WERI-Rb-1 (cell line): ENCODE measurements at places on chromosomes 6 and 20.
A peak's percentile ranks its signal among the peaks of the same experiment; 100 is the strongest.

- no peak for DNase-seq
These were observed 286.1 kb upstream of the PLCB4 start for GRCh38 chr20:8782804-8783203.

- no peak for DNase-seq
These were observed 145.1 kb upstream of the NRSN1 start for GRCh38 chr6:23980965-23981364.

GRCh38 chr20:3606021-3606420, 57.2 kb downstream of the GFRA4 start:
- DNase-seq: no peak

GRCh38 chr6:150368762-150369161, at the start of gene IYD:
IYD (plus strand) TSS chr6:150369012; CDS start chr6:150369032, 20 bp downstream.
- no peak for DNase-seq

- DNase-seq: no peak
These were observed 4.9 kb downstream of the SMAP1 start for GRCh38 chr6:70672549-70672948.

DNA sequence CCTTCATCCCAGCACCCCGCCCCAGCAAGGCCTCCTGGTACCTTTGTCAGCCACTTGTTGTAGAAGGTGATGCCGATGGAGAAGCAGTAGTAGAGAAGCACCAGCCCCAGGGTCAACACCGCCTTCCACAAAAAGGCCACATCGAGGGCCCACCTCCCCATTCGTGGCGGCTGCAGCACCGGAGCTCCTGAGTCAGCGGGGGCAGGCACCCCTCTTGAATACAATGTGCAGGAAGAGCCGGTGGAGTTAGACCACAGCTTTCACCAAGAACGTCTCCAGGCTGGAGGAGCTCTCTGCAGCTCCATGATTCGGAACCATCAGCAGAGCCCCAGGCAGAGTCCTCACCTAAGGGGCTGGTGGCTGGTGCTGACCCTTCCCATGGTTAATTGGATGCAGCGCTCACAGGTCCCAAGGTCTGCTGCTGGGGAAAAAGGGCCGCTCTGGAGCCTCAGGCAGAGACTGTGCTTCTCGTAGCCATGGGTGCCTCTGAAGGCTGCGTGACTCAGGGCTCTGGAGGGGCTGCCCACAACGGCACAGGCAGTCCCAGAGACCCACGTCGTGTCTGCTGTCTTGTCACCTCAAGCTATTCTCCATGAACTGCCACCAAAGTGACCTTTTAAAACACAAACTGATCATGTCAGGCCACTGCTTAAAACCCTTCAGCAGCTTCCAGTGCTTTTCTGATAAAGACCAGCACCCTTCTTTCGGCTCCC, 47.9 kb downstream of the ELMO2 start:
- DNase-seq: no peak

- no peak for DNase-seq
These were observed at the start of gene DEFB123 for GRCh38 chr20:31440012-31440659. DEFB123 (plus strand) TSS chr20:31440632; CDS start chr20:31440699, 67 bp downstream.

GRCh38 chr6:14077193-14077867, 40.2 kb upstream of the CD83 start:
- DNase-seq: no peak

DNA sequence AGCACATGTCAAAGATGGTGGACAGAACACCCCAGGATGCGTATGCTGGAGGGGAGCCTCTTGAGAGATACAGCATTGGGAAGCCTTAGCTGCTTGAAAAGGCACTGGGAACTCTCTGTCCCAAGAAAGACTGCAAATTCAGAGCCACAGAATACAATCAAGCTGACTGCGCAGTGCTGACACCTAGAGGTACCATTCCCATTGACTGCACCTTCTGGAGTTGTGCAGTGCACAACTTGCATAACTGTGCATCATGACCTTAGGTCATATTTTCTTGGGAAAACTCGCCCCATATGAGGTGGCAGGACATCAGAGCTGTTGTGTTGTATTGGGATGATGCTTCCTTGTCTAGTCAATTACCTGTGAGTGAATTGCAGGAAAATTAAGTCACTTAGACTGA, 646.5 kb upstream of the NOX3 start:
- no peak for DNase-seq

- peak; percentile 79 for DNase-seq
These were observed 3.9 kb upstream of the SIGLEC1 start for GRCh38 chr20:3716195-3716834.

GRCh38 chr6:139882234-139882633, 507.8 kb upstream of the CITED2 start:
- peak; percentile 12 for DNase-seq

DNA sequence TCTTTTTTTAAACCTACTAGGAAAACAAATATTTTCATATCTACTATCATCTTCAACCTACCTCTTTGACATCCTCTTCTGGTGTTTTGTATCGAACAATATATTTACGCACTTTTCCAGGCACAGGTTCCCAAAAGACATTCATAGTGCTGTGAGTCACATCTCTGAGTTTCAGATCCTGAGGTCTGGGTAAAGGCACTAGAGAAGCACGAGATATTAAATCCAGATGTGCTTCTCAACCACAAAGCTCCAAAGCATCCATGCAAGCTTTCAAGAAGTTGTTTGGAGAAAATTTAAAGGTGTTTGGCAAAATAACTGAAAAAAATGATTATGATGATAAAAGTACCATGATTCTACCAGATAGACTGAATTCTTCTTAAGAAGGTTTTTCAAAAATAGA, 62.7 kb downstream of the COL12A1 start:
- no peak for DNase-seq

- no peak for DNase-seq
These were observed 318.6 kb upstream of the RUNX2 start for GRCh38 chr6:45009576-45009975.

GRCh38 chr20:14622796-14623195, 285.4 kb upstream of the FLRT3 start:
- DNase-seq: no peak

GRCh38 chr6:120826253-120826652, 508.0 kb downstream of the TBC1D32 start:
- DNase-seq: peak; percentile 58

DNA sequence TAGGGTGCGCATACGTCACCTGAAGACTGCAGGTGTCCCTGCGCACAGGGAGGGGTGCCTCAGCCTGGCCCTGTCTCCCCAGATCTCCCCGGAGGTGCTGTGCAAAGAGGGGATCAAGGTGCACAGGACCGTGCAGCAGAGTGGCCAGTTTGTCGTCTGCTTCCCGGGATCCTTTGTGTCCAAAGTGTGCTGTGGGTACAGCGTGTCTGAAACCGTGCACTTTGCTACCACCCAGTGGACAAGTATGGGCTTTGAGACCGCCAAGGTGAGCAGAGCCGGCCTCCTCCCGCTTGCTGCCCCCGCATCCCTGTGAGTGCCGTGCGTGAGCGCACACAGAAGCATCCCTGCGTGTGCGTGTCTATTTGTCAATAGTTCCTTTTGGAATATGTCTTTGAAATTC, 150.7 kb downstream of the DTNBP1 start:
- DNase-seq: peak; percentile 84

- DNase-seq: no peak
These were observed 1.8 kb downstream of the RALGAPA2 start for GRCh38 chr20:20710443-20711315.

GRCh38 chr6:143525356-143525755, 13.8 kb upstream of the FUCA2 start:
- DNase-seq: no peak

DNA sequence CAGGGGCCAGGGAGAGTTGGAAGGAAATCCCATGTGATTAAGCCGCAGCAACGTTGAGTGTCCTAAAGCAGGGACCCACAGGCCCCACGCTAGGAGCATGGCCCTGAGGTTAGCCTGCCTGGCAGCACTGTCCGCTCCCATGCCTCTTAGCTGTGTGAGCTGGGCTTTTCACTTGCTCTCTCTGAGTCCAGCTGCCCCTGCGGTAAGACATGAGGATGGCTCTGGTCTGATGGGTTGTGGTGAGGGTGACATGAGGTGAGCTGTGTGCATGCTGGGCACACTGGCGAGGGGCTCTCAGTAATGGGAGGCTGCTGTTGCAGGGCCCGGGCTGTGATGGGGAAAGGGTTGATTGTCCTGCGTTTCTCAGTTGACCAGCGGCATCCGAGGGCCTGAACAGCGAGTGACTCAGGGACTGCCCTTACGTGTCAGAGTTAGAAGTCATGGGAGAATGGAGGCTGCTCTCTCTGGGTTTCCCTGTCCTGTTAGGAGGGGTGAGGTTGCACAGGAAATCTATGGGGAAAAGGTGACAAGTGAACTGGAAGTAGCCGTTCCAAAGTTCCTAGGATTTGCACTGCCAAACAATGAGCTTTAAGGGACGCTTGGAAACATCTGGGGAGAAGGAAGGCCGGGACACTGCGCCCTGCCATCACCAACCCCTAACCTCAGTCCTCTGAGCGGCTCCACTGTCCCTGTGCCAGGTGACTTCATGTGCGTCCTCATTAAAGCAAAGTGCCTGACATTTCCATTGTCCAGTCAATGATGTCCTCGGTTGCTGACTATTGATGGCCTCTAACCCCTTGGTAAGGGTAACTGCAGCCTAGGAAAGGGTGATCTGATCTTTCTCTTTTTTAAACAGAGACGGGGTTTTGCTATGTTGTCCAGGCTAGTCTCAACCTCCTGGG, 51.3 kb downstream of the ADNP start:
- no peak for DNase-seq

DNA sequence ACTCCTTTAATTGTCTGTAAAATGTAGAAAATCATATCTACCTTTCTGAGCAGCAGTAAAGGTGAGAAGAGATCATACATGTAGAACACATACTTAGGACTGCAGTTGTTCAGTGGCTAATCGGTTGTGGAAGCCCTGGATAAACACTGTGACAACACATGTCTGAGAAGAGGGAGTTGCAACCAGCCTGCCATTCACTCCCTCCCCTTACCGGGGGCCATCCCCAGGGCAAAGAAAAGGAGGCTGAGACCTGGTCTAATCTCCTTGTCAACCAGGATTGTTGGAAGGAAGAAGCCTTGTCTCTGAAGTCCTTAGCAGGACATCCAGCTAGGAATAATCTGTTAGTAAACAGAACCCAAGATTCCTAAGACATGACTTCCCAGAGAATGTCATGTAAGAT, 462.5 kb upstream of the AGPAT4 start:
- DNase-seq: peak; percentile 56

DNA sequence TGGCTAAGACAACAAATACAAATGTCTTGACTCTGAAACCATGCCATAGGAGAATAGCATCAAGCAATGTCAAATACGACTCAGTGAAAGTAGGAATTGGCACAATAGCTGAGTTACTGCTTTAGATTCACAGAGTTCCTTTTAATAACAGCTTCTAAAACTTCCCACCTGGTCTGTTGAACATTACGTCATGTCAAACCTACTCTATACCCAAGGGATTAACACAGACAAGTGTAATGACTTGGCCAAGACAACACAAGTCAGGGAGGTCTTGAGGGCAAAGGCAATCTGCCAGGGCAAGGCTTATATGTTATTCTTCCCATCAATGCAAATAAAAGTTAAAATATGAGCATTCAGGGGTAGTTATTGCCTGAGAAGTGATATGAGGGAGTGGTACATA, 265.1 kb upstream of the PRDM1 start:
- no peak for DNase-seq

DNA sequence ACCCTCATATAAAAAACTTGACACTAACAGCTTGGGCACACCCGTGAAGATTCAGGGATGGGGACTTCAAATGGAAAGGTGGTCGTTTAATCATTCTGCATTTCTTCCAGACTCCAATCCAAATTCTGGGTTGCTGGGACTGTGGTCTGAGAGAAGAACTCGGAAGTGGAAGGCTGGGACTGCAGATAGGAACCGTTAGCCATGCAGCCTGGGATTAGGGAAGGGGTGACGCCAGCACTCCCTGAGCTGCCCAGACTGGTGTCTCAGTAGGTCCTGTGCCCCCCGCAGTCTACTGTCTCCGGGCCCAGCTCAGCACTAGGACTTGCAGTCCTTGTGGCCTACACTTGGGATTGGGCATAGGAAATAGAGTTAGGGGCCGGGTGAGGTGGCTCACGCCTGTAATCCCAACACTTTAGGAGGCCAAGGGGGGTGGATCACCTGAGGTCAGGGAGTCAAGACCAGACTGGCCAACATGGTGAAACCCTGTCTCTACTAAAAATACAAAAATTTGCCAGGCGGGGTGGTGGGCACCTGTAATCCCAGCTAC, 511 bp upstream of the CLIC1 start:
- no peak for DNase-seq

- no peak for DNase-seq
These were observed 33.8 kb upstream of the MRPS10 start for GRCh38 chr6:42251500-42251899.

DNA sequence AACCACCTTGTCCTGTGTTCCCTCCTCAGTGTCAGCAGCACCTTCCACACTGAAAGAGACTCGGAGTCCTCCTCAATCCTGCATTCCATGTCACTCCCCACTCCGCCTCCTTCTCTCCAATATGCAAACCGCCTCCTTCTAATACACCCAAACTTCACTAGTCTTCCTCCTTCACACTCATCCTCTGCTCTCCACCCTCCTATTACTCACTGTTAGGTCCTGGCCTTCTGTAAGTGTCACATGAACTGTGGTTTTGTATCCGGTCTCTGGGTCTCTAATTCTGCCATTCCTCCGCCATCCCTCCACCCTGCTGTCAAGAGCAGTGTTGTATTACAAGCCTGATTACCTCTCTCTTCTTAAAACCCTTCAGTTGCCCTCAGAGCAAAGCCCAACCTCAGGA, 200.5 kb upstream of the CDYL start:
- no peak for DNase-seq

- DNase-seq: peak; percentile 24
These were observed 41.8 kb upstream of the LAMA4 start for GRCh38 chr6:112296122-112296521.

DNA sequence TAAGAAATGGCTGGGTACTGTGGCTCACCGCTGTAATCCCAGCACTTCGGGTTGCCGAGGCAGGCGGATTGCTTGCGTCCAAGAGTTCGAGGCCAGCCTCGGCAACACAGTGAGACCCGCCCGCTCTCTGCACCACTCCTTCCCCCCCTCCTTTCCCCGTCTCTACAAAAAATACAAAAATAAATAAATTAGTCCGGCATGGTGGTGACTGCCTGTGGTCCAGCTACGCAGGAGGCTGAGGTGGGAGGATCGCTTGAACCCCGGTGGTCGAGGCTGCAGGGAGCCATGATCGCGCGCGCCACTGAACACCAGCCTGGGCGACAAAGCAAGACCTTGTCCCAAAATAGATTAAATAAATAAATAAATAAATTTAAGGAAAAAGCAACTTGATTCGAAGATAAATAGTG, 448 bp upstream of the RNF114 start:
- no peak for DNase-seq

GRCh38 chr6:2990248-2990931, 9.3 kb upstream of the NQO2 start:
- DNase-seq: peak; percentile 88

DNA sequence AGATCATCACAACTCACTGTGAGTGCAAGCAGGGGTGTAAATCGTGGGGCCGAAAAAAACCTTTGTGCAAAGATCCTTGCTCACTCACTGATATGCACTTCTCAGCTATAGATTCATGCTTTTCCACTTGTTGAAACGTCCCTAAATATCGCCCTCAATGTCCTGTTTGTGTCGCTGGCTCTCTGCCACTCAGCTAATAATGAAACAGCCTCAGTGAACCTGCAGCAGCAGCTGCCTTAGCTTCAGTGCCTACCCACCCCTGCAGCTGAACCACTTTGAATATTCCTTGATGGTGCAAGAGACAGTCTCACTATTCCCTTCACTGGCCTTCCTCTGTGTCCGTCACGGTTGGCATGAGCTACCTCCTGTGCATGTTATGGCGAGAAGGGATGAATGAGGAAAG, 128.9 kb upstream of the NAA20 start:
- no peak for DNase-seq

GRCh38 chr20:19210391-19211155, 1.9 kb upstream of the SLC24A3 start:
- no peak for DNase-seq

- no peak for DNase-seq
These were observed 28.5 kb upstream of the KIF6 start for GRCh38 chr6:39753725-39754045.
